ENCODE measurements at places on chromosomes 6 and 20.

GRCh38 chr6:112144145-112144926, 56.9 kb downstream of the FAM229B start:
- peak; percentile 57 for DNase-seq

- DNase-seq: no peak
Observed at GRCh38 chr6:163744256-163744925, 329.9 kb downstream of the QKI start.

GRCh38 chr6:24923885-24924401, 11.8 kb downstream of the RIPOR2 start:
- DNase-seq: no peak

DNA sequence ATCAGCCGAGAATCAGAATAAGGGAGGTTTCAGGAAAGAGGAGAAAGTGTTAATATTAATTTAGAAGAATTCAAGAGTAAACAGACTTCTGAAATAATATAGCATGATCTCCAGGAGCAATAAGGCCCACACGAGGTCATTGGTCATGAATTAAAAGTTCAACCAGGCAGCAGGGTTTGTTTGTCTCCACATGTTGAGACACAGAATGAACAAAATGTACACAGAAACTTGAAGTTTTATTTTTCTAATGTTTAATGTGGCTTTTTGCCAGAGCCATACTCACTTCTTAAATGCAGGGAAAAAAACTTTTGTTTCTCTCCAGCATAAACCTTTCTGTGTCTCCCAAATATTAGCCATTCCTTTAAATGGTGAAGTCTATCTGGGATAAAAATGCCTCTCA, 504.5 kb downstream of the HDGFL1 start:
- no peak for DNase-seq

DNA sequence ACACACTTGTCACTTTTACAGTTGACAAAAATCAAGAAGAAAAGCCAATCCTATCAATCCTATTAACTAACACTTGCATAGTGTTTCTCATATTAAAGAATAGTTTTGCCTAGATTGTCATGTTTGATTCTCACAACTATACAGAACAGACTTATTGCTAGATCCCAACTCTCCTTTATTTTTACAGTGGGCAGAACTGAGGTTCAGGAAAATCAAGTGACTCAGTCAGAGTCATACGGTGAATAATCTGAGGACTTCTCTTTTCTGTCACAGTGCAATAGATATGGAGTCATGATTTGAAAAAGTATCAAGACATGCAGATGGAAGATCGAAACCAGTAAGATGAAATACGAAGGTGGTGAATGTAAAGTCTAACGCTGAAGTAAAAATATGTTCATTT, 195.1 kb upstream of the CITED2 start:
- DNase-seq: no peak

GRCh38 chr6:151585741-151586140, 91.9 kb downstream of the CCDC170 start:
- DNase-seq: no peak

DNA sequence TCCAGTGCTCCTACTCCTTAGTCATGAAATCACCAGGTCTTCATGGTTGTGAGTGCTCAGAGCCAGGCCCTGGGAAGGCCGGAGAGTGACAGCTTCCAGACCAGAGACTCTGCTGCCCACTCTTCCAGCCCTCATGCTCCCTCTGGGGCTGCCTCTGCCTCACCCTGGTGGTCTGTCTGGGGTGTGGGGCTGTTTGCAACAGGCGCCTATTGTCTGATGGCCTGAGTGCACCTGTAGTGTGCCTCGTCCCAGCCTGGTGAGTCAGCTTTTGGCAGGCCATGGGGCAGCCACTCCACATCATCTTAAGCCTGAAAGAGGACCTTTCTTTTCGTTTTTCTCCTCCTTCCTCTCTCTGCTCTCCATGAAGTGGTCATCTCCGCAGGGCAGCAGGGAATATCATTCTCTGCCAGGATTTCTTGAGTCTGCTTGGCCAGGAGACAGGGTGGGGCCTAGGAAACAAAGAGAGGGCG, 173.8 kb downstream of the VEGFA start:
- DNase-seq: no peak

DNA sequence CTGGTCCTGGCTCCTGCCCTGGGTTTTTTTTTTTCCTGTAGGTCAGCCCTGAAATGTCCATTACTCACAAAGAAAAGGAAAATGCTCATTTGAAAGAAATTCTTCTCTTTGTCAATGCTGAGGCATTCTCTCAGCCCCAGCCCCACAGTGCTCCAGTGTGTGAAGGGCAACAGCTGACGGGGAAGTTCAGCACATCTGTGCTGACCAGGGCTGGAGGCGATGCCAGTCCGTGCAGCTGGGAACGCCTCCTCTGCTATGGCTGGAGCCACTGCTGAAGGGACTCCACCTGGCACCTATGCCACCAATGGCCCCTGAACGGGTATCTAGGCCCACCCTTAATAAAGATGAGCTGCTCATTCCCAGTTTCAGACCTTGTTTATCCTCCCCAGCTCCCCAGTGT, 71.9 kb upstream of the SLCO4A1 start:
- DNase-seq: no peak

GRCh38 chr6:138597336-138597735, 98.0 kb upstream of the NHSL1 start:
- DNase-seq: no peak

GRCh38 chr6:124522335-124522734, 439.9 kb upstream of the RNF217 start:
- DNase-seq: no peak

GRCh38 chr20:37343994-37344355, 2.0 kb upstream of the SRC start:
- DNase-seq: no peak

- DNase-seq: no peak
Observed at GRCh38 chr6:159996626-159997497, 28.0 kb downstream of the IGF2R start.

DNA sequence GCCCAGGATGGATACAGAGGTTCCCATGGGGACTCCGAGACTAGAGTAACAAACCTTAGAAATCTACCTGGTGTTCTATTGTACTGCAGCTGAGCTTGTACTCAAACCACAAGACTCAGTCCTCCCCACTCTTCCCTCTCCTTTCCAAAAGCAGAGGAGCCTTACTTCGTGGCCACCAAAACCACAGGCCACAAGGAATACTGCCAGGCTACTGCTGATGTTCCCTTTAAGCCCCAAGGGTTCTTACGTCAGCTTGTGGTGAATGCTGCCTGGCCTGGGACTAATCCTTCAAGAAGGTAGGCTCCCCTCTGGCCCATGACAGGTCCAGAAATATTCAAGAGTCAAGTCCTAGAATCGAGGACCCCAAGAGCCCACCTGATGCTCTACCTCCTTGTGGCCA, 10.5 kb upstream of the DEFB128 start:
- DNase-seq: no peak

GRCh38 chr6:52728394-52728793, 34.9 kb downstream of the GSTA2 start:
- DNase-seq: no peak

GRCh38 chr20:41174373-41174772, 37.0 kb downstream of the PLCG1 start:
- DNase-seq: no peak

DNA sequence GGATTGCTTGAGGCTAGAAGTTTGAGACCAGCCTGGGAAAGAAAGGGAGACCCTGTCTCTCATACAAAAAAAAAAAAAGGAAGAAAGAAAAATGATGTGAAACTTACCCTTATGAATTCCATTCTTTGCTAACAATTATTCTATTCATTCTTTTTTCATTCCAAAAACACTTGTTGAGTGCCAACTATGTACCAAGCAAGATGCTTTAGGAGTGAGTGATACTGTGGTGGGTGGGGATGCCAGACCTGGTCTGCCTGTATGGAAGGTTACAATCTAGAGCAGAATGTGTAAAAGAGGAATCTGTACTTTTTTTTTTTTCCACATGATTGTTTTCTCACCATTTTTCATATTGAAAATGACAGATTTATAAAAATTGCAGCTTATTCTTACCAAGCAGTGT, 73.8 kb upstream of the TULP1 start:
- no peak for DNase-seq

DNA sequence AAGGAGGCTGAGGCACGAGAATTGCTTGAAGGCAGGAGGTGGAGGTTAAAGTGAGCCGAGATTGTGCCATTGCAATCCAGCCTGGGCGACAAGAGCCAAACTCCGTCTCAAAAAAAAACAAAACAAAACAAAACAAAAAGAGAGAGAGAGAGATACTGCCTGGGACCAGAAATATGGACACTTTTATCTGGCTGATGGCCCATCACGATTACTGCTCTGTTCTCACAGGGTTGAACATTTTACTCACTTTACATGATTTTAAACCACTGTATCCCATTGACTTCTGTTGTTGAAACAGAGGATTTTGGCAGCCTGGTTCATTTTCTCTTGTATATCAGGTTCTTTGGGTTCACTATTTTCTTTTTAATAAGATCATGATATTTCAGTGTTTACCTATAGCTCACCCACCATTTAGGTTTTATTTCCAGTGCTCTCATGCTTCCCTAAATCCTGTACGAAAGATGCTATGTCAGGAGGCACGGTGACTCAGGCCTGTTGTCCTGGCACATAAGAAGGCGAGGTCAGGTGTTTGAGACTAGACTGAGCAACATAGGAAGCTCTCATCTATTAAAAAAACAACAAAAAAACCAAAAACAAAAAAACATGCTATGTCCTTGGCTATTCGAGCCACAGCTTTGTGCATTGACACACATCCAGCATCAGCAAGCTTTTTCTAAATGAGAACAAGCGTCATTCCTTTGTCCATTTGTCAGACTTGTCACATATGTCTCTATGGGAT, 34.5 kb upstream of the RREB1 start:
- DNase-seq: no peak

GRCh38 chr6:76697585-76697984, 625.1 kb upstream of the IMPG1 start:
- DNase-seq: no peak

DNA sequence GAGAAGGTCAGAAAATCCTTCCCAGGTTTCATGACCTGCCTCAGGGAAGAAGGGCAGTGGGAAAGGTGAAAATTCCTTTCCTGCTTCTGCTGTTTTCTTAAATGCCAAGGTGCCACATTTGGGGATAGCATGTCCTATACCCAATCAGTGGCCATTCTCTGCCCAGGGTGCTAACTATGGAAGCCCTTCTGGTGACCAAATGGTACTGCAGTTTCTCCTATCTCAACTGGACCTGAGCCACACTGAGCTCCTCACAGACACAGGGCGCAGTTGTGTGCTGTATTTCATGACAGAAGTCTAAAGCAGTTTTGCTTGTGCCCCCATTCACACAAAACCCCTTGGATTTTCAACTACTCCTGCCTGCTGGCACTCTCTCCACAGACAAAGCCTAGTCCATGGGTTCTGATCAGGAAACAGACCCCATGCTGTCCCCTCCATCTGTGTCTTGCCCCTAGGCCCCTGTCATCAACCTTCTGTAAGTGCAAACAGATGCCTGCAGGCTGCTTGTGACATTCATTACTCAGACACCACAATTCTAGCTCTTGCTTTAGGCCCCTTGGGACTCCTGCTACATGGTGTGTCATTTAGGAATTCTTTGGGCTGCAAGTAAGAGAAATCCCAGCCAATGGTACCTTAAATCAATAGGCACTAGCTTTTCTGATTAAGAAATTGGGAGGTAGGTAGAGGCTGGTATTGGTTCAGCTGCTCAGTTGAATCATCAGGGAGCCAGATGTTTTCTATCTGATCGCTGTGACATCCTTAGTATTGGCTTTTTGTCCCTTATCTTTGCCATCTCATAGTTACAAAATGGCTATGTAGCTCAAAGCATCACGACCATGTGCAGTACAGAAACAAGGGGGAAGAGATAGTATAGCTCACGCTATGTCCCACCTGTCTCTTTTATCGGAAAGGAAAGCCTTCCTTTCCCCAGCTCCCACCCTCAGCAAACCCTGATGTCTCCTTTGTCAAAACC, 147.8 kb downstream of the CD83 start:
- no peak for DNase-seq

DNA sequence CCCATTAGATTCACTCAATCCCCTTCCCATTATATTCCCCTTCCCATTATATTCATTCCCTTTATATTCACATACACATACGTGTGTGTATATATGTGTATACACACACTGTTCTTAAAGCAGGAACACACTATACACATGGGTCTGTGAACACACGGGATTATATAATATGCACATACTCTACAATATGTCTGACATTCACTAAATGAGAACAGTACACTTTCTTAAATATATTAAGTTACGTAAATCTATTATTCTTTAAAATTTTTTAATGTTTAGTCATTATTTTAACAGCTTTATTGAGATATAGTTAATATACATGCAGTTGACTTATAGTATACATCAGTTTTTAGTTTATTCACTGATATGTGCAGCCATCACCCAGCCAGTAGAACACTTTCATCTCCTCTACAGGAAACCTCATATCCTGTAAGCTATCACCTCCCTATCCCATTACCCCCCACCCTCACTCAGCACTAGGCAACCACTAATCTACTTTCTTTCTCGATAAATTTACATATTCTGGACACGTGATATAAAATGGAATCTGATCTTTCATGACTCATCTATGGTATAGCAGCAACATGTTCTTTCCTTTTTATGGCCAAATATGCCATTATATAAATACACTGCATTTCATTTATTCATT, 13.9 kb upstream of the SUMO4 start:
- no peak for DNase-seq

DNA sequence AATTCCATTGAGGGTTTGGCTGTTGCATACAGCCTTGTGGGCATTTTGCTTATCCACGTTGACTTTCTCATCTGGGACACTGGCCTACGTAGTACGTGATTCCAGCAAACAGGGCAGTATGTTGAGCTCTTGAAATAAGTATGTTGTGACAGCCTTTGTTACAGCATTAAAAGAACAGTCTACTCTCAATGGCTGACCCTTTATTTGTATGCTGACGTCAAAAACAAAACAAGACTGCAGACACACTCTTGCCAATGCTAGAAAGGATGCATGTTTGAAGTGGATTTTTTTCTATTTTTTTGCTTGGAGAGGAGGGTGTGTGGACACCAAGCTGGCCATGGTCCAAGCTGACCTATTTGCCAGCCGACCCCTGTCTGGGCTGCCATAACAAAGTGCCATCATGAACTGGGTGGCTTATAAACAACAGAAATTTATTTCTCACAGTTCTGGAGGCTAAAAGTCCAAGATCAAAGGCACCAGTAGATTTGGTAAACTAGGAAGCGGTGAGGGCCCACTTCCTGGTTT, 10.8 kb upstream of the SNHG17 start:
- no peak for DNase-seq

- no peak for DNase-seq
Observed at GRCh38 chr6:105757512-105758200, 328.5 kb upstream of the PRDM1 start.

DNA sequence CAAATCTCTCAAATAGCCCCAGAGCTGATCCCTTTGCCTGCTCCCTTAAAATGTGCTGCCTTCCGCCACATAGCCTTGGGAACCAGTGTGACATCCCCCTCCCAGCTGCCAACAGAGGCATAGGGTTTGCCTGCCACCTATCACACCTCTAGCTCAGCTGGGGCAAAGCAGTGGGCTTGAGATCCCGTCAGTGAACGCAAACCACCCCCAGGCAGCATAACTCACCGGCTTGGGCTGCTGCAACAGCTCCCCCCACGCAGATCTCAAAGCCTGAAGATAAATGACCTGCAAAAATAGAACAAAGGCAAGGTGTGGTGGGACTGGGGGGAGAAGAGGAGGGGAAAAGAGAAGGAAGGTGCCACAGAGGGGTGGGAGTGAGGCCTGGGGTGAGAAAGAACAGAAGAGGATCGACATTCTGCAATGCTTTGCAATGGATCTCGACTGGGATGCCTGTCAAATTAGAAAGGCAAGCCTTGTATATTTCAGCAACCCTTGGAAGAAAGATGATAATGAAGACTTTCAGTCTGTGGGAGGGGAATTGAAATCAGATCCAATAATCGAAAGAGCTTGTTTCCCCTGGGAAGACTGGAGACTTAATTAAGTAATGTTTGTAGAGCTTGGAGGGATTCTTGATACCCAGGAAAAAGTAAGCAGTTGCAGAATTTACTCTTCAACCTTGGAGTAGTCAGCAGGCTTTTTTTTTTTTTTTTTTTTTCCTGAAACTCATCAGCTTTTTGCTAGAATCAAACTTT, 1.3 kb downstream of the PDYN start:
- no peak for DNase-seq

All from NCI-H2081 treated with DMSO at 0.1 percent for 48 hours (cell line).